ENCODE measurements at places on chromosomes 2 and 18. TPM values are rescaled to one million over a fixed set of nuclear protein-coding genes. Genes with fewer than 3 reads are reported as not detected.

Gene HJURP
- total RNA-seq: 123 TPM

Gene CLHC1
- total RNA-seq: 2.4 TPM

Gene UPP2
- not detected for total RNA-seq

Gene NT5C1B
- total RNA-seq: not detected

Gene EMX1
- total RNA-seq: not detected

Gene FAM110C
- not detected for total RNA-seq

Gene UGT1A5
- total RNA-seq: not detected

Gene SSB
- 151 TPM for total RNA-seq

Gene POTEJ
- total RNA-seq: not detected

Gene SCN3A
- not detected for total RNA-seq

Gene RNF125
- 0.06 TPM for total RNA-seq

Gene SLC4A5
- not detected for total RNA-seq

Gene LDLRAD4
- not detected for total RNA-seq

Gene VAMP5
- total RNA-seq: 146 TPM

Gene DCDC2C
- not detected for total RNA-seq

GRCh38 chr18:52163478-52163877, 176.5 kb upstream of the DCC start:
- DNase-seq: no peak

GRCh38 chr18:75179819-75180600, 28.9 kb downstream of the PTGR3 start:
- DNase-seq: no peak

GRCh38 chr18:26332991-26333390, 106.7 kb downstream of the TAF4B start:
- DNase-seq: no peak

GRCh38 chr2:191615596-191615995, 62.3 kb upstream of the NABP1 start:
- no peak for DNase-seq

DNA sequence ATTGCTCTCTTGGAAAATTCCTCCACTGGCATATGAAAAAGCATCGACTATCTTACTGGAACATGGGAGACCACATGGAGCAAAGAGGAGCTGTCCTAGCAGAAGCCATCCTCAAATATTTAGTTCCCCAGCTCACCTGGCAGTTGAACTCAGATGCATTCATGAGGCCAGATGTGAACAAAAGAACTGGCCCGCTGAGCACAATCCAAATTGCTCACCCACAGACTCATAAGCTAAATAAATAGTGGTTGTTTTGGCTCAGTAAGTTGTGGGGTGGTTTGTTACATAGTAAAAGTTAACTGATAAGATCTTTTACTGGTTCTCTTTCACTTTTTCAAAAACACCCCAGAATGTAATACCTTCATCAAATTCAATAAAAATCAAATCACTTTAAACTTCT, 108.6 kb upstream of the CWC22 start:
- DNase-seq: no peak

DNA sequence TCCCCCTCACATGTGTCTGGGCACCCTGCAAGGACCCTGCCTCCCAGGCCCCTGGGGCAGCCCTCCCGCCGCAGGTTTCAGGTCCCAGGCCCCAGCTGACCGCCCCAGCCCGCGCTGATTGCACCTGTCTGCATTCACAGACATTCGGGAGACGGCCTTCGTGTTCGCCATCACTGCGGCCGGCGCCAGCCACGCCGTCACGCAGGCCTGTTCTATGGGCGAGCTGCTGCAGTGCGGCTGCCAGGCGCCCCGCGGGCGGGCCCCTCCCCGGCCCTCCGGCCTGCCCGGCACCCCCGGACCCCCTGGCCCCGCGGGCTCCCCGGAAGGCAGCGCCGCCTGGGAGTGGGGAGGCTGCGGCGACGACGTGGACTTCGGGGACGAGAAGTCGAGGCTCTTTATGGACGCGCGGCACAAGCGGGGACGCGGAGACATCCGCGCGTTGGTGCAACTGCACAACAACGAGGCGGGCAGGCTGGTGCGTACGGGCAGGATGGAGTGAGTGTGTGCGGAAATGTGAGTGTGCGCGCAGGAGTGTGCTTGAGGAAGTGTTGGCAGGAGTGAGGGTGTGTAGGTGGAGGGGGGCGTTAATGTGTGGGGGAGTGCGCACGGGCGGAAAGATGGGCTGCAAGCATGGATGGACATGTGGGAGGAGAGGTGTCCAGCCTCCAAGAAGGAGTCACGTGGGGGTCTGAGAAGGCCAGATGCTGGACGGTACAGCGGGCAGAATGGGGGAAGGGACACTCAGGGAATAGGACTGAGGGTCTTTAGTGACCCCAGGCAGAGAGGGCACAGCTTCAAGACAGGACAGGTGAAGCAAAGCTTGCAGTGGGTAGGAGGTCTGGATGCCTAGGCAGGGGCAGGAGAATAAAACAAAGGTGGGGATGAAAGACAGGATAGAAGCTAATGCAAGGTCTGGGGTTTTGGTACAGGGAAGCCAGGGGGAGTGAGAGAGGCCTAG, 9.0 kb upstream of the WNT10A start:
- DNase-seq: no peak

- DNase-seq: peak; percentile 65
Measured at GRCh38 chr2:111178730-111179405, 58.2 kb downstream of the BCL2L11 start.

DNA sequence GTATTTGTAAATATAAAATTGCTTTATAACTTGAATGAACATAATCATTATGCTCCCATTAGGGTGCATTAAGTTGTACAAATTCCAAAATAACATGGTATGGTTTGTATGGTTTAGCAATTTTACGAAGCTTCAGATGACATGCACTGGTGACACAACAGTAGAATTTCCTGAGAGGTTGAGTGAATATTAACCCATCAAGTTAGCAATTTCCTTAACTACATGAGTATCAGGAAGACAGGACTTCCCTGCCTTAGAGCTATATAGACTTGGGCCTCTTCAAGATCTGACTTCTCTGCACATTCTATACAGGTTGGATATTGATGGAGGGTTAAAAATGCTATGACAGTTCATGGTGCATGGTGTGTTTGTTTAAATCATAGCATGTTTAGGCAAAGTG, 60.2 kb downstream of the ZC3H6 start:
- no peak for DNase-seq

GRCh38 chr18:78875016-78875777, 104.4 kb upstream of the SALL3 start:
- DNase-seq: no peak

- DNase-seq: no peak
Measured at GRCh38 chr2:182766626-182767025, 50.6 kb downstream of the DNAJC10 start.

DNA sequence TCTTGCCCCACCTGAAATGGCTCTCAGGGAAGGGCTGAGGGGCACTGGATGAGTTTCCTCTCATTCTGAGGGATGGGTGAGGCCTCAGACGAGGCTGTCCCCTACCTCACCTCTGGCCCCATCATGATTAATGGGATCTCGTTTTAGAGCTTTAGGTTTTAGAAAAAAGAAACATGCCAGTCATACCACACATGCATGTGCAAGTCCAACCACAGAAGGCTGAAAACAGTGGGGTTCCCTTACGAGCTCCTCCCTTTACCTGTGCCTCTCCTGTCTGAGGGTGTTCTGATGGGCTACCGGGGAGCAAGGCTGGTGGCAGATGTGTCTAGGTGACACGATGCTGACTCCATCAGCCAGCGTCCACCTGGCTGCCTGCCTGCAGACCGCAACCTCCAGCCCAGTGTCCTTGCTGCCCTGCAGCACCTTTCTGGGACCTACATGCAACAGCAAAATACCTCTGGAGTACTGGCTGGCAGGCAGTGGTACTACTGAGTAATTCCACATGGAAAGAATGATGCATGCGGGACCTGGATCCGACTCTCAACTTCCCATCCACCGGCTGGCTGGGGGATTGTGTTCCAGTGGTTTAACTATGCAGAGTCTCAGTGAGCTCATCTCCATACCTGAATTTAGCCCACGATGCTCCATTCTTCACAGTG, 9.1 kb upstream of the LYPD6B start:
- DNase-seq: no peak

DNA sequence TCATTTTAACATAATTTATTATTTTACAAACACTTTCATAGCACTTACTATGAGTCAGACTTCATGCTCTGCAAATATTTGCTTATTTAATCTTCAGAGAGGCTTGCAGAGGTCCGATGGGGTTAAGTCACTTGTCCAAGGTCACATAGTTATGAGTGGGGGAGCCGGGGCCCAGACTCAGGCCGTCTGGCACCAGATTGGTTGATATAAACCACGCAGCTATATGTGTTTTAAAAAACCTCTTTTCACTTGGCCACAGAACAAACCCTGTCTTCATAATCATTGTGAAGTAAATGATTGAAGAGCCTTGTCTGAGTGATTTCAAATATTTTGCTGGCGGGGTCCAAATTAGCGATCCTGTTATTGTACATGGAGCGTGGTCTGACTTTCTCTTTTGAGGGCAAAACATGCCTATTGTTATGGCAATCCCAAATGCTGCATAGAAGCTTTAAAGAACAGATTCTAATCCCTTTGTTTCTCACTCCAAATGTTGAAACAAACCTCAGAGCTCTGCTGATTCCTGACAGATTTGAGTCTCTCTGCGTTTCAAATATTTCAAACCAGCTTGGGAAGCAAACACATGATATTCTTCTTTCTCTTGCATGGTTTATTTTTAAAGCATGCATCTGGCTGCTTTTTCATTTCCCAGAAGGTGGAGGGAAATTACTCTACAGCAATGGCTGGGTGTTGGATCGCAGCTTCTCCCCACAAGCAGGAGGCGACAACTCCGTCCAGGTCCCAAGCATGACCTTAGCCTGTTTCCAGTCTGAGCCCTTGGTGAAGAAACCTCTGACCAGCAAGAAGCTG, 142.4 kb downstream of the DDX1 start:
- DNase-seq: peak; percentile 42

DNA sequence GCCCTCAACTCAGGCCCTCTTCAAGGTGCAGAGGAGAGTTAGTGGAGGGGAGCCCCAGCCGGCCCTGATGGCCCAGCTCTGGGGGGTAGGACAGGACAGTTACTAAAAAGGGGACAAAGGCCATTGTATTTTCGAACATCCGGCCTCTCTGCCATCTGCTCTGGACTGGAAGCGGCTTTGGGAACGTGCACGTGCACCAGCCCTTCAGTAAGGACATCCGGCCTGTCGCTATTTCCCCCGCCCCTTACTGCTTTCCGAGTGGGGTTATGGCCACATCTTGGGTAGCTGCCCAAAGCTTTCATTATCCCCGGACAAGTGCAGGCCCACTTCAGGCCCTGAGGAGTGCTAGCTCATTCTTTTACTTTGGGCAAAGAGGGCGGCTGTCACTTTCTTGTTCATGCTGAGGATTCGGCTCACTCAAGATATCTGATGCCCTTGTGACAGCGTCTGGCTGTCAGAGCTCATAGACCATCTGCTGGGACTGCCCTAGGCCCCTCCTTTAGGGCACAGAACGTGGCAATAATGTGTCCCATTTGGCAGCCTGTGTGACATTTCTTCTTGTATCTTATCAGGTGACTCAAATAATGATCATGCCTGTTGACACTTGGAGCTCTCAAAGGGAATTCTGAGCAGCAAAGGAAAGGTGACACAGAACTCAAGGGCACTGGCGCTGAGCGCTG, 17.5 kb downstream of the SLC4A3 start:
- DNase-seq: no peak

- peak; percentile 25 for DNase-seq
Measured at GRCh38 chr2:233411162-233411561, 56.9 kb downstream of the DGKD start.

- no peak for DNase-seq
Measured at GRCh38 chr2:127023504-127023903, 83.5 kb downstream of the BIN1 start.

- DNase-seq: peak; percentile 49
Measured at GRCh38 chr18:23684515-23685197, 4.6 kb upstream of the LAMA3 start.

GRCh38 chr18:58113337-58113736, 69.3 kb downstream of the NEDD4L start:
- DNase-seq: no peak

GRCh38 chr2:183993052-183993451, 605.3 kb upstream of the ZNF804A start:
- DNase-seq: no peak

GRCh38 chr2:23312996-23313606, 71.9 kb upstream of the KLHL29 start:
- no peak for DNase-seq

- no peak for DNase-seq
Measured at GRCh38 chr2:8576525-8577167, 105.2 kb upstream of the ID2 start.

DNA sequence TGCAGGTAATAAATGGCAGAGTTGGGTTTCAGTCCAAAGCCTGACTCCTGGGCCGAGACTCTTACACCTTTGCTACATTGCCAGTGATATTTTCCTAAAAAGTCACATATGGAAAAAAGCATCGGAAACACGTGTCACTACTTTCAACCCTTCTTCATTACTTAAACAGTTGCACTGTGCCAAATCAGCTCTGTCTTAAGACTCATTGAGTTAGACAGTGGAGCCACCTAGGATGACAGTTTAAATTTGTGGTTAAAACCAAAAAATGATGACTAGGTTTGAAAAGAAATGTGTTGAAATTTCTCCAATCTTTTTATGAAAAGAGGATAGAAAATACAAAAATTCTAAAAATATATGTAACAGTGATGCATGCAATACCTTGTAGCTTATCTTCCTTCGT, 97.5 kb downstream of the TMEM247 start:
- no peak for DNase-seq

- DNase-seq: no peak
Measured at GRCh38 chr2:23600346-23600745, 215.4 kb downstream of the KLHL29 start.

DNA sequence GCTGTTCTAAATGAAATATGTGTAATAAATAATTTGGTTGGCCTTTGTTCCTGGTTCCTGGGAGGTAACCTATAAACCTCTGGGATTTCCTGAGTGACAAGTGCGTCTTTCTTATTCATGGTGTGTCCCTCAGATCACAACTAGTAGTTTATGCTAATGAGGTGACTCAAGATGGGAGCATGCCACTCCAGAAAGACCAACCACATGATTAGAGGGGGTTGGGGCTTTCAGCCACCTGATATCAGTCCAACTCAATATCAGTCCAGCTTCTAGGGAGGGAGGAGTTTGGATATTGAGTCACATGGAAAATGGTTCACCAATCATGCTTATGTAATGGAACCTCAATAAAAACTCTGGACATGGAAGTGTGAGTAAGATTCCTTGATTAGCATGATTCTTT, 96.6 kb downstream of the QPCT start:
- DNase-seq: no peak

DNA sequence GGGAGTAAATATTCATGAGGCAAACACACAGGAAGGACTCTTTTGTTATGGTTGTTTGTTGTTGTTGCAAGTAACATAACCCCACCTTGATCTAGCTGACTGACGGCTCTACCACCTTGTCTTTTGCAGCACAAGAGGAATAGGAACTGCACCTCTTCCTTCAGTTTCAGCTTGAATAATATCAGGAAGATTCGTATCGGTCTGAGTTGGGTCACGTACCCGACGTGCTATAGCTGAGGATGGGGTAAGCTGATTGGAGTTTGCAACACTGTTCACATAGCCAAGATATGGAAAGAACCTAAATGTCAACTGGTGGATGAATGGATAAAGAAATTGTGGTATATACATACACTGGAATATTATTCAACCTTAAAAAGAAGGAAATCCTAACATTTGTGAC, 14.5 kb upstream of the IL1RN start:
- DNase-seq: no peak
